ENCODE measurements at places on chromosomes 7 and 10.

DNA sequence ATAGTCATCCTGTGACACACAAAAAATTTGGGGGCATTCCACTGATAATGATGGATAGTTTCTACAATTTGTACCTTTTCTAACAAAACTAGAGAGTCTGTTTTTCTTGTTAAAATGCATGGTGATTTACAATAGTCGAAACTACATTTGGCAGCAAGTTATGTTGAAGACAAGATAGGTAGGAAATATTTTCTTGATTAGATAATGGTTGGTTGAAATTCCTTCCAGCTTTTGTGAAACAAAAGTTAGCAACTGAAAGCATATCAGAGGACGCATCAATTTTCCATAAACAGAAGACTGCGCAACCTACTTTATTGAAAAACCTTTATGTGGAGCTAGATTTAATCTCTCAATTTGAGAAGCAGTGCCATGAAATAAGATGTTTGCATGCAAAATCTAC is 155.8 kb upstream of the GLI3 start:
- DNase-seq = no peak

- no peak for DNase-seq
Observed at GRCh38 chr10:117926491-117926890, 120.2 kb downstream of the RAB11FIP2 start.

DNA sequence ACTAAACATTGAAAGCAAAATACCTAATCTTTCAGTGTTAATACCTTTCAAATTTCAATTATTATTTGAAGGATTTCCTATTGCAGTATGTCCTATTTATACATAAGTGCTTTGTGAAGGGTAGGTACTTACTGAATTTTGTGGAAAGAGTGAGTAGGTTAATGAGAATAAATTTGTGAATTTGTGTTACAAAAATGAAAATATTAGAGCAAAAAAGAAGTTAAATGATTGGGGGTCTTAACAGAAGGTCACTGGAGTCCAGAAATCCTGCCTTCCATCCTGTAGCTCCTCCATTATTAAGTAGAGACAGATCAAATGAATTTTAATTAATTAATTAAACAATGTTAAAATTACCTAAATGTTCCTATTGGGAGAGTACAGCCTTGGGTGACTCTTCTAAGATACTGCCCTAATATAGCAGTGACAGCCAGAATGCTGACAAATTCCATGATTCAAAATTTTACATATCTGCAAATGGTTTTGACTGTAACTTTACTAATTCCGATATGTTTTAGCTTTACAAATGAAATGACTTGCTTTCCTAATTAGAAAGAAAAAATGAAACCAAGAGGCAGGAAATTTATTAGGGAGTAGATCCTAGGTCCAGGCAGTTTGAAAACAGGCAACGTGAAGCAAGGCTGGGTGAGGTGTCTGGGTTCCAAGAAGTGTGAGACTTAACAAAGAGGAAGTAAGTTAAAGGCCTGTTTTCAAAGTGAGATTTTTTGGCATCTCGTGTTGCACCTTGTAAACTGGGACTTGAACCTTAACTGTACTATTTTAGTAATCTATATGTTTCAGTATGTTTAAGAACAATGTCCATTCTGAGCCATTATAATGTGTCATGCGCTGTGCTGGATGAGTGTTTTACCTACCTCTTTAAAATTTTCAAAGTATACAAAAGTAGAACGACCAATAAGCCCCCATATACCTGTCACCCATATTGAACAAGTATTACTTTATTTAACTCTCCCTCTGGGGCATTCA is 1.5 kb downstream of the PIK3CG start:
- no peak for DNase-seq

DNA sequence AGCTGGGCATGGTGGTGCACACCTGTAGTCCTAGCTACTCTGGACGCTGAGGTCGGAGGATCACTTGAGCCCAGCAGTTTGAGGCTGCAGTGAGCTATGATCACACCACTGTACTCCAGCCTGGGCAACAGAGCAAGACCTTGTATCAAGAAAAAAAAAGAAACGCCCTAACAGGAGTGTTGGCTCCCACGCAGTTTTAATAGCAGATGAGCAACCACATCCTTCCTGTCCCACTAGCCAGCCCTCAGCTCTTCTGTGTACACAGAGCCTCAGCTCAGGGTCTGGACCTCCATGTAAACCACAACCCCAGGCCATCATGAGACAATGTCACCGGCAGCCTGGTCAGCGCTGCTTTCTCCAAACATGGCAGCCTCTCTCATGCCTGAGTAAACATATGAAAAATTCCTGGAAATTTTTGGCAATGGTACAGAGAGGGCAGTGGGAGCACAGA is 108.2 kb downstream of the PIP4K2A start:
- DNase-seq = no peak

DNA sequence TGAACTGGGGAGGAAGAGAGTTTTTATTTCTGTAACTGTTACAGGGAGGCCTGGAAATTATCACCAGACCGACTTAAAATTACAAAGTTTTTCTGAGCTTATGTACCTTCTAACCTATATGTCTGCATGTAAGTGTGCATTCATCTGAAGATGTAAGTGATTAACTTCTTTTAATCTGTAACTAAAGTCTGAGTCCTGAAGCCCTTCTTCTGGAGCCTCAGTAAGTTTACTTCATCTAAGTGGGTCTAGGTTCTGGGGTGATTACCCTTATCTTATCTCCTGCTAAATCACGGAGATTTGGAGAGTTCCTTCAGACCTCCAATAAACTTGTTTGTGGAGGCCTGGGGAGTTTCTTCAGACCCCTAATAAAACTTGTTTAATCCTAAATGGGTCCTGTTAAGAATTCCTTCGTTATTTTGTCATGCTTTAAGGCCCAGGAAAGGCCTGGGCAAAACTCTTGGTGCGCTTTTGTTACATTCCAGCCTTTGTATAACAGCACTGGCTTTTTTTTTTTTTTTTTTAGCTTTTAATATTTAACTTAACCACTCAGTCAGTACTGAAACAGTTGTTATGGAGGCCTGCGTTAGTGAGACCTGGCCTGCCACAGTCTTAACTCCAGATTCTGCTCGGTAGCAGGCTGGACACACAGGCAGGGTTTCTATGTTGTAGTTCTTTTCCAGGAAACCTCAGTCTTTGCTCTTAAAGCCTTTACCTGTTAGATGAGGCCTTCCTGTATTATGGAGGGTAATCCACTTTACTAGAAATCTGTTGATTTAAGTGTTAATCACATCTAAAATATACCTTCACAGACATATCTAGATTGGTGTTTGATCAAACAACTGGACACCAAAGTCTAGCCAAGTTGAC is 33.0 kb downstream of the TPST1 start:
- no peak for DNase-seq

GRCh38 chr10:43125881-43126731 is 12.1 kb upstream of the CSGALNACT2 start:
- no peak for DNase-seq

GRCh38 chr7:21256310-21256877 is 171.5 kb upstream of the SP4 start:
- DNase-seq = peak; percentile 2

GRCh38 chr7:139909379-139910050 is 80.5 kb downstream of the TBXAS1 start:
- no peak for DNase-seq

DNA sequence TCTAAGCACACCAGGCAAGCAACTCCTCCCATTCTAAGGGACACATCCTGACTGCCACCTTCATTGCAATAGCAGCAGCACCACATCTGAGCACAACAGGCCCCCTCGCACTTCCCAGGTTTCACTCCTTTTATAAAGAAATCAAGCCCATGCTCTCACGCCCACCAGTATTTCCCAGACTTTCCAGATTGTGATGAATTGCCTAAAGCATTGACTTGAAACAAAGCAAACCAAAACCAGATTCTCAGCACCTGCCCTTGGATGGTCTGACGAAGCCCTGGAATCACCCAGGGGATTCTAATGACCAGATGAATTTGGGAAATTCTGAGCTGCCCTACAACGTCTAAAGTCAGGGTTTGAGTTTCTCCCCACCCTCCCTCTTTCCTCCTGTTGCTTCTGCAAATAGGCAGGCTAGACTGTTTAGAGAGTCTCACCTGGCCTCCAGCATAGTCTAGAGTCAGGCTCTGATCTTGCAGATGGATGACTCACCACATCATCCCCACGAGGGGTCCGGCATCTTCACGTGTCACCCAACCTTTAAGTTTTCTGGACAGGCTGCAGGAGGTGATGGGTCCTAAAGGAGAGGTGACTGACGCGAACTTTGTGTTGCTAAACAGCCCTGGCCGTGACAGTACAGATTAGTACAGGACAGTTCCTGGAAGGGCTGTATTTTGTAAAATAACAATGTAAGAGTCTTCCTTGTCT is 198.0 kb downstream of the SKIDA1 start:
- no peak for DNase-seq

- DNase-seq = no peak
Observed at GRCh38 chr10:110813743-110814472, 57.8 kb upstream of the PDCD4 start.

DNA sequence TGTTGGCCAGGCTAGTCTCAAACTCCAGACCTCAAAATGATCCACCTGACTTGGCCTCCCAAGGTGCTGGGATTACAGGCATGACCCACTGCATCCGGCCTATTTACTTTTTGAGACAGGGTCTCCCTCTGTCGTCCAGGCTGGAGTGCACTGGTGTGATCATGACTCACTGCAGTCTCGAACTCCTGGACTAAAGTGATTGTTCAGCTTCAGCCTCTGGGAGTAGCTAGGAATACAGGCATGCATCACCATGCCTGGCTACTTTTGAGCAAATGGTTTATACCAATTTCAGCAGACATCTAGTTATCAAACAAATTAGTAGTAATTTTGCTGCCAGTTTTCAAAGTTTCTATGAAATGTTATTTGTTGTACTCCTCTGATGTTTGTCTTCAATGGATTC is 2.2 kb upstream of the WAC start:
- DNase-seq = no peak

GRCh38 chr10:1572519-1573333 is 164.6 kb downstream of the ADARB2 start:
- no peak for DNase-seq

DNA sequence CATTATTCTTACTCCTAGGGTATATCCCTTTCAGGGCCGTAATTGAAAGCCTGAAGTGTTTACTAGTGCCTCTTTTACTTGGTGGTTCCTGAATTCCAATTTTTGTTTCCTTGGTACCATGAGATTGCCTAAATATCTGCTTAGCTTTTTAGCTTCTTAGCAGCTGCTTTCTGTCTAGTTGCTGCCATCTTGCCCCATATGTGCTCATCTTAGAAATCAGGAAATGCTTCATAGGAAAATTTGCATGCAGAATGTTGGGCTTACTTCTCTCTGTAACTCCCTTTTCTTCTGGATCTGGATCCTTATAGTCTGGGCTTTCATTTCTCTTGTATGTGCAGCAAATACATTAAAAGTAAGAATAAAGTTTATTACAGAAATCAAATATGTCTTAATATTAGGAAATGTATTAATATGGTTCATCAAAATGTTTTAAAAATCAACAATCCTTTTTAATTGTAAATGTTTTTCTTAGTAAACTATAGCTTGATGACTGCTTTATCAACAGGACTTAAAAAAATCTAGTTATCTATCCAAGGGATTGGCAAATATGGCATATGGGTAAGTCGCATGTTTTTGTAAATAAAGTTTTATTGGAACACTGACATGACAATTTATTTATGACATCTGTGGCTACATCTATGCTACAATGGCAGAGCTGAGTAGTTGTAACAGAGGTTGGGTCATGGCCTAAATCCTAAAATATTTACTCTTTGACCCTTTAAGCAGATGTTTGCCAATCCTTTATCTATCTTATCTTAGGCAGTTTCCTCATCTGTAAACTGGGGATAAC is 73.5 kb upstream of the CDK6 start:
- DNase-seq = no peak

DNA sequence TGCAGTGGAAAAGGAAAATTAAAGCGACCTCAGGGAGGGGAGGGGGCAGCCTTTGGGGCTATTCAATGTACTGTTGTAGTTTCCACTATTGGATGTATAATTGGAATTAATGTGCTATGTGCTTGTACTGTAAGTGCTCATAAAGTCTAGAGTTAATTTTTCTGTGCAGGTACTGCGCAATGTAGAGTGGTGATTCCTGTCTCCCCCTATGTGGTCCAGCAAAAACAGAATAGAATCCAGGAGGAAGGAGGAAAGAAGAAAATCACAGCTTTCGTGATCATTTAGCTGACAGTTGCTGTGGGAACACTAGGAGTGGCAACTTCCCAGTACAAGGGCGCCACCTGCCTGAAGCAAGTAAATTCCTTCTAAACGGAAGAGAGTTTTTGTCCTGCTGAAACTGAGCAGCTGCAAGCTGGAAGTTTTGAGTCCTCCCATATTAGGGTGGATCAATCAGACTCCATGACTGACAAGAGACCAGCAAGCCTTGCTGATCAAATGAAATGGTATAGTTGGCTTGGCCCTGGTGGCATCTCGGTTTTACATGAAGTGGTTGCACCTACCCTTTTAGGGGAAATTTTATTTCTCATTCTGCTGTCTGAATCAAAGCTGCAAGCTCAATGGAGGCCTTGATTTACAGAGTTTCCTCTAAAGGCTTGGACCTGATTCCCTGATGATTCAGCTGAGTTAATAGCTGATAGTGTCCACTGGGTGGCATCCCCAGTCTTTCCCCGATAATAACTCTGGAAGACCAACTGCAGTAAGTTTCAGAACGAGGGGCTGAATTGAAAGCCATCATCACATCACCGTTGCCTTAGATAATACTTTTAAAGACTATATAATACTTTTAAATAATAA is 299.8 kb downstream of the HGF start:
- no peak for DNase-seq

DNA sequence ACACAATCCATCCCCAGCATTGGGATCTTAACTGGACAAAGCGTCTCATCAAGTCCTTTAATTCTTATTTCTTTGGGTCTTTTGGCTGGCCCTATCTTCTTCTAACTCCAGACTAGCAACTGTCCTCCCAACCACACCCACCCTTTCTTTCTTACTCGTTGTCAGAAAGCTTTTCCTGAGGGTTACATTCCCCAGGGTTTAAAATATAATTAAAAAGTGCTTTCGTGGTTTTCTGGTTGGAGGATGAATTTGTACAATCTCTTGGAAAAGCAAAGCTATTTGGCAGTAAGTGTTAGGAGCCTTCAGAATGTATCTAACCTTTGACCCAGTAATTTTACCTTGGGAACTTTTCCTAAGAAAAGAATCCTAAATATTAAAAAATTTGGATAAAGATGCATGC is 10.4 kb upstream of the ITGB8 start:
- no peak for DNase-seq

DNA sequence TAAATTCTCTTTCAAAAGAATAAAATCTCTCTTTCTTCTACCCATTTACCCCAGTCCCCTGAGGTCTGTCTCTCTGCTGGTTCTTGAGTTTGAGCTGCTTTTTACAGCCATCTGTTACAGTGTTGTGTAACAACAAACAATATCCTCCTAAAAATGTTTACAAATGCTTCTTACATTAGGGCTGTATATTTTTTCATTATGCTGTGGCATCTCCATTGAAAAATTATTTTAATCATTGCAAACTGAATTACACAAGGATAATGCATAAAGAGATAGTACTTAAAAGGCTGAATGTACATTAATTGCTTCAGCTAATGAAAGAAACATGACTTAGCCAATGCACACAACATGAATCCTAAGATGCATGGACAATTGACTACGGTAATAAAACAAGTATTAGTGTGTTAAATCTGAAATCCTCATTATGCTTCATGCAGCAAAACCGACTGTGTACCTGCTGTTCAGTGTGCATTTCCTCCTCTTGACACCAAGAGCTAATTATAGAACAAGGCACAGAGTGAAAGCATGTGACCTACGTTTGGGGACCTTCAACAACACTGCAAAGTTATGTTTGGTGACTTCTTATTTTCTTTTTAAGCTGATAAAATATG is 181.7 kb upstream of the RHOBTB1 start:
- DNase-seq = no peak

GRCh38 chr10:133158756-133159610 is 1.0 kb upstream of the KNDC1 start:
- DNase-seq = no peak

GRCh38 chr7:68511281-68511680 is 1087.0 kb upstream of the AUTS2 start:
- DNase-seq = no peak
